ENCODE measurements at places on chromosomes 11 and 22.
A peak's percentile ranks its signal among the peaks of the same experiment; 100 is the strongest.

DNA sequence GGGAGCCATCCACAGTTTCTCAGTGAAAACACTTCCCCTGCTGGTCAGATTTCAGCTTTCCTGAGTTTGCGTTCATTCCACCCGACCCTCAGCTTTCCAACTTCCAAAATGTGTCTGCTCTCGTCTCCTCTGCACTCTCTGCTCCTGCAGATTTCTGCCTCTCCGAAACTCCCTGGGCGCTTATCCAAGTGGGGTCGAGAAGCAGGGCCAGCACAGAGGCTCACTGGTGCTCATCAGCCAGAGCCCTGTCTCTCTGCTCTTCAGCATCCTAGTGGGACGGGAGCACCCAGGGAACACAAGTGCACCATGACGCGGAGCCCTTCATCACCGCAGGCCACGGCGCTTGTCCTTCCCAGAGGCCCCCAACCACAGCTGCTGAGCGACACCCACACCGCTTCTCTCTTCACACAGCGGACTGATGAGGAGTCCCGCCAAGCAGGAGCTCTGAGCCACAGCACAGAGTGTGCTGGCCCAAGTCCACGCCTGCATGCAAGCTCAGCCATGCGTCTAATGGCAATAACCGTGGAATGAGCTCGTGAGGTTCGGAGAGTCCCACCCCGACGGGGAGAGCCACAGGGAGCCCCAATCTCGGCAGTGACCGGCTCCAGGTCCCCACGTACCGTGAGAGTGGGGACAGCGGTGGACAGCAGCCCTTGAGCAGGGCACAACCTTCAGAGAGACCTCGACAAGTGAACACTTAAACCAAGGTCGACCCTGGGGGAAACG is 27.9 kb upstream of the MOB2 start:
- DNase-seq: no peak

DNA sequence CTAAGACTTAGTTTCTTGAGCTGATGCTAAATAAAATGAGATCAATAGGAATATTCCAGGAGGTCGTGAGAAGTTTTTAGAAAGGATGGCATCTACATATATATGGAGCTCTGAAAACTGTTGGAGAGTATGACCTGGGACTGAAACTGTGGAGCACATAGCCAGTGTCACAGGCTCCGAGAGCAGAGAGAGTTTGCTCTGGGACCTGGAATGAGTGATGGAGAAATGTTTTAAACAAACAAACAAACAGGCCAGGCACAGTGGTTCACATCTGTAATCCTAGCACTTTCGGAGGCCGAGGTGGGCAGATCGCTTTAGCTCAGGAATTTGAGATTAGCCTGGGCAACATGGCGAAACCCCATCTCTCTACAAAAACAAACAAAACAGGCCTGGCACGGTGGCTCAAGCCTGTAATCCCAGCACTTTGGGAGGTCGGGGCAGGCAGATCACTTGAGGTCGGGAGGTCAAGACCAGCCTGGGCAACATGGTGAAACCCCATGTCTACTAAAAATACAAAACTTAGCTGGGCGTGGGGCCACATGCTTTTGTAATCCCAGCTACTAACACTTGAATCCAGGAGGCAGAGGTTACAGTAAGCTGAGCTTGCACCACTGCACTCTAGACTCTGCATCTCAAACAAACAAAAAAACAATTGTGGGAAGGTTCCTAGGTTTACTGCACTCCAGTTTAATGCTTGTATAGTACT is 67.1 kb downstream of the SLC35F2 start:
- no peak for DNase-seq

DNA sequence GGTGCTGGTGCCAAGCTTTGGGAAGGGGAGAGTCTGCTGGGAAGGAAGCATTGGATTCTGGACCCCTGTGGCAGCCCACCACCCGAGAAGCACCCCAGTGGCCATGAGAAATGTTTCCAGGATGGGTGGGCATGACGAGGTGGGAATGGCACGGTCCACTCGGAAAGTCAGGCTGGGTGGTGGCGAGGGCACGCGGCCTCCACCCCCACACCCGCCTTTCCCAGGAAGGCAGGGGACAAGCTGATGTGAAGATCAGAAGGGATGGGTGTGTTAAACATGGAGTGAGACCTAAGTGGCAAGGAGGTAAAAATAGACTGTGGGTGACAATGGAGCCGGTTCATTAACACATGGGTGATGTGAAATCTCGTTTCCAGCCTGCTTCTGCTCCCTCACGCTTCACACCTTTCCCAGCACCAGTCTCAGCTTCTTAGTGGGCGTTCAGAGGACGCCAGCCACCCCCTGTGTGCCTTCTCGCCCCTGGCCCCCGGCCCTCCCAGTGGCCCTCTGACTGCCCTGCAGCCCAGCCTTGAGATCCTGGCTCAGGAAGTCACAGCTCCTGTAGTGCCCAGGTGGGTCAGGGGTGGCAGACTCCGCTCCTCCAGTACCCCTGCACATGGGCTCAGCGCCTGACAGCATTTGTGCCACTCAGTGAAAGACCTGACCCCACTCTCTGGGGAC is 27.6 kb downstream of the LRRC10B start:
- no peak for DNase-seq

DNA sequence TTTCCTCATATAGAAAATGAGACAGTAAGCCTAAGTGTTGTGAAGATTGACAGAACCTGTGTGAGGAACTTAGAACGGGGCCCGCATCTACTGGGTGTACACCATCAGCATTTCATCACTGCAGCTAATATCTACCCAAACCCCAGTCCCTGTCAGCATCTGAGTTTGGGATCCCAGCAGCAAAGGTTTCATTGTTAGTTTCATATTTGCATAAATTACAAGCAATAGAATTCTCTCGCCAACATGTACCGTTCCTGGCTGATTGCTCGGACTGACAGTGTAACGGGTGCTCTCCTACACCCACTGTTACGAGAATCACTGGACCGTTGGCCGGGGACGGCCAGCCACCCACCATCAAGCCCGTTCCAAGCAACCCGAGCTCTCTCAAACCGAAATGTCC is 10.4 kb upstream of the TMPRSS6 start:
- no peak for DNase-seq

GRCh38 chr22:39471381-39472141 is 14.7 kb downstream of the MGAT3 start:
- DNase-seq: peak; percentile 3

DNA sequence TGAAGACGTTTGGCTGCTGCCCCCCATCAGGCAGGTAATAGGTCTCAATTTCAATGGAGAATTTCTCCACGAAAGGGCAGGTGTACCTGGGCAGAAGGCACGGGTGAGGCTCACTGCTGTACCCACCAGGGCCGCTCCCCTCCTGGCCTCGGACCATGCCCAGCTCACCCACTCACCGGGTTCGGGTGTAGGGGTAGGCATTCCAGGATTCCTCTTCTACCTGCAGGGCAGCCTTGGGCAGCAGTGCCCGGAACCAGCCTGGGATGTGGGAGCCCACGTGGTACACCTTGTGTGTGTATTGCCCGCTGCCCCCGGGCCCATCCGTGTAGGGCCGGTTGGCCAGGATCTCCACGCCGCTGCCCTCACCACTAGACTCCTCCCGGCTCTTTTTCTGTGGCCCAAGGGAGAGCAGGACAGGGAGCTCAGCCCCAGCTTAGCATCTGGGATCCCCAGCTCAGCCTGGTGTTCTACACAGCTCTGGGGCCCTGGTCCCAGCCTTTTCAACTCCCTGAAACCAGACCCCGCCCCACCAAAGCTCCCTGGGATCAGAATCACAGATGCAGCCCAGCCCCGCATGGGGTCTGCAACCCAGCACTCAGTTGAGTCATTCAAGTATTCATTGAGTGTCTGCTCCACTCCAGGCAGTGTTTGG is 2.7 kb downstream of the PITPNM1 start:
- no peak for DNase-seq

DNA sequence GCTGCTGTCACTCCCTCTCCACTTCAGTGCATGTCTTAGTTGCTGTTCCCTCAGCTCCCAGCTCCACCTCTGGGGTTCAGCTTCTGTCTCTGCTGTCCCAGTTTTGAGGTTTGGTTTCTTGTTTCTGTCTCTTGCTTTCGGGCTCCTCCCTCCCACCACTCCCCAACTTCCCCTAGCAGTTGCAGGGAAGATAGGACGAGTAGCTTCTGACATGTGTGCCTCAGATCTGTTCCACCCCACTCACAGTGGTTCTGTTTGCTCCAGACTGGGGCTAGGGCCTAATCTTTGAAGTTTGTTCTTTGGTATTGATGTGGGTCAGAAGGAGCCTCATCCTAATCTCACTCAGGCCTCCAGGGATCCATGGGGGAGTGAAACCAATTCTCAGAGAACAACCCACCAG is 2.6 kb upstream of the RRM1 start:
- DNase-seq: no peak

DNA sequence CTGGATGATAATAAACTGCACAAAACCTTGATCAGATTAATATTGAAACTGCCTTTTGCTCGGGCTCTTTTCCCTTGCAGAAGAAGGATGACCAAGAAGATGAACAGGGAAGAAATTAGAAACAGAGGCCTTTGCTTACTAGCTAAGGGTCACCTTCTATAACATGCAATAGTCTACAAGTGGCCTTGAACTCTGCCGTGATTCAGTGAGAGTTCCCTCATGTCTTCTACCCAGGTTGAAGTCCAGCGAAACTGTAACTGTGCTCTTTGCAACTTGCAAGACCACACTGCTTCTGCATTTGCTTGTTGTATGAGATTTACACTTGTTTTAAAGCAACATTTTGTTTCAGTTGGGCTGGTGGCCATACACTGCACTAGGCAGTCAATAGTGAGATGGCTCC is 108.4 kb downstream of the IGLL1 start:
- DNase-seq: no peak

GRCh38 chr11:74397501-74398243 is 561 bp downstream of the PGM2L1 start:
- peak; percentile 62 for DNase-seq

DNA sequence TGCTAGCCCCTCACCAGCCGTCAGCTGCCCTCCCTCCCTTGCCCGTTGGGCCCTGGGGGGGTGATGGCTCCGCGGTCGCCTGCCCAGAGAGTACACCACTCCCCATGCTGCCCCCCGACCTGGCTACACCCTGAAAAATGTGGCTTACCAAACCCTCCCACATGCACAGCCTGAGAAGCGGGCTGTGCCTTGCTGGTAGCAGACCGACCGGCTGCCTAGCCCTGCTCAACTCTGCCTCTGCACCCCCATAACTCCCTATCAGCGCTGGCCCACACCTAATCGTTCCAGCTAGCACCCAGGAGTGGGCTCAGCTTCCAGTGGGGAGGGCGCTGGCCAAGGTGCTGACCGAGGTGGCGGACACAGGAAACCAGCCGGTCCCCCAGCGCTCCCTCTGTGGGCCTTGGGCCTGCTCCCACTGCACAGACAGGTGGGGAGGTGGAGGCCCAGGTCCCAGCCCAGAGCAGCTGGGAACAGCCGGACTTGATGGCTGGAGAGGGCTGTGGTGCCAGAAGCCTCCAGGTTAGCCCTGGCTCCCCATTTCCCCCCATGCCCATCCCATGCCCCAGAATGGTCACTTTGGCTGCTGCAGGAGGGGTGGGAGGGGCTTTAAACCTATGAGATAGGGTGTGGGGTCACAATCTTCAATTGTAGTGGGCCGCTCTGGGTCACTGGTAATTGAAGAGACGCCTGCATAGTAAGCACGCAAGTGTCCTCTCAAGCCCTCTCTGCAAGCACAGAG is 32.1 kb upstream of the PRODH start:
- no peak for DNase-seq

DNA sequence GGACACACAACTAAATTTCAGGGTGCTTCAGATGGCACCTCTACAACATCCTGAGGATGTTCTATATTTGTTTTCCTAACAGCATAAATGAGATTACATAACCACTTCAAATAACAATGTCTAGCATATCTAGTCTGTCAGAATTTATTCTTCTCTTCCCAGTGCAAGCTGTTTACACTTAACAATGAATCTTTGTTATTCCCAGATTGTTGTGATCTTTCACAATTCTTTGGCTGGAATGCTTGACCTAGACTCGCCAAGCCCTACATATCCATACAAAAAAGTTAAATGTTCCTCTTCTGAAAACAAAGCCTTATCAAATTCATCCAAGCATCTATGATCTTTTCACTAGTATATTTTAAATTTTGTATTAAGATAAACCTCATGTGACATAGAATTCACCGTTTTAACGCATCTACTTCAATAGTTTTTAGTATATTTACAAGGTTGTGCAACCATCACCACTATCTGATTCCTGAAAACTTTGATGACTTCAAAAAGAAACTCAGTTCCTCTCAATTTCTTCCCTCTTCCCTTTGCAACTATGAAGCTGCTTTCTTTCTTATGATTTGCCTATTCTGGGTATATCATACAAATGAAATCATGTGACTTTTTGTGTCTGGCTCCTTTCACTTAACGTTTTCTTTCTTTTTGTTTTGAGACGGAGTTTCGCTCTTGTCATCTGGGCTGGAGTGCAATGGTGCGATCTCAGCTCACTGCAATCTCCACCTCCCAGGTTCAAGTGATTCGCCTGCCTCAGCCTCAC is 61.7 kb upstream of the CHRNA10 start:
- DNase-seq: no peak

- DNase-seq: no peak
Measured at GRCh38 chr11:71070490-71071453, 181.6 kb downstream of the SHANK2 start.

GRCh38 chr11:128936606-128937251 is 5.9 kb downstream of the TP53AIP1 start:
- DNase-seq: no peak
